ENCODE measurements at places on chromosomes 2 and 18.
A peak's percentile ranks its signal among the peaks of the same experiment; 100 is the strongest.

GRCh38 chr2:86622519-86623042 lies 1.1 kb downstream of the RNF103 start:
- no peak for DNase-seq

DNA sequence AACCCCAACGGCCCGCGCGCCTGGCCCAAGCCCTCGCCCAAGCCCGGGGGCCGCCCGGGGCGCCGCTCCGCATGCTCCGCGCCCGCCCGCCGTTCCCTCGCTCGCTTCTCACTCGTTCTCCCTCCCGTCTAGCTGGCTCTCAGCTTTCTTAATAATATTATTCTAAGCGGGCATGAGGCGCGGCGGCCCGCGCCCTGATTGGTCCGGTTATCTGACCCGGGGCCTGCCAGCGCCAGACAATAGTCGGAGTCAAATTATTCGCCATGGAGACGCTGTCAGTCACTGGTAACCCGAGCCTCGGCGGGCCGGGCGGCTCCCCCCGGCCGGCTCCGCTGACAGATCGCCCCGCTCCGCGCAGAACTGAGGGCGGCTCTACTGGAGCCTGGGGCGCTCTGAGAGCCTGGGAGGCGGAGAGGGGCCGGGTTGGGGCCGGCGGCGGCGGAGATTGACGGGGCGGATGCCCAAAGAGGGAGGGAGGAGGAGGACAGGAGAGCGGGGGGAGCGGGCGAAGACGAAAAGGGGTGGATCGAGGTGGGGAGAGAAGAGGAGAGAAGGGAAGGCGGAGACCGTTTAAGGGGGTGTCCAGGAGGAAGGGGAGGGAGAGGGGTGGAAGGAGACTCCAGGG lies at the start of gene SIX2:
Gene SIX2 (minus strand): TSS at position 150 of the 625 bp plus-strand sequence. CDS start 342 bp downstream, outside the sequence.
- DNase-seq, result no peak

DNA sequence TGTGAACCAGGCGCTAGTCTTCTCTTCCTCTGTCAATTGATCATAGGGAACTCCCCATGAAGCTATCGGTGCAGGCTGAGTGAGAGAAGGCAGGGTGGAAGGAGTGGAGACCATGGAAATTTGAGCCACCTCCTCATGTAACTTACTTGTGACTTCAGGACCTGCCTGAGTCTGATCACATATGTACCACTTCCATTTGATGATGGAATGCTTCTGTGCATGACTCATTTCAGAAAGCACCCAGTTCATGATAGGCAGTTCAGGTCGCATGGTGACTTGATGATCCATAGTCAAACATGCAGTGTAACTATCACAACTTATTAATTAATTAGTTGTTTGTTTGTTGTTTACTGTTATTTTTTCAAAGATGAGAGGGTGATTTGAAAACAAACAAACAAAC lies 1296.7 kb downstream of the SUCLG1 start:
- no peak for DNase-seq

DNA sequence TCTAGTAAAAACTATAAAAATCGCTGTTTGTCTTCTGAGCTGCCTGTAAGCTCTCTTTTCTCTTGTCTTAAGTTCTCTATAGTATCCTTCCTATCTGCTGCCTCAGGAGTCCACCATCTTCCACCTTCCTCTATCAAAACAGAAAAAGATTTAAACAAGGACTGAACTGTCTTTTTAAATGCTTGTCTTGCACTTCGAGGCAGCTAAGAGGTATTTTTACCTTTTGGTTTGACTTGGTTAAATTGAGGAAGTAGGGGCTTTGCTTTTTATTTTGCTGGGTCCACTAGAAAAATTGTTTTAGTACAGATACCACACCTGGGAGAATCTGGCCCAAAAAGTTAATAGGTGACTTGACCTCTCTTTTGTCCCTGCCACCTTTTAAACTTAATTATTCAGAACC lies 12.2 kb downstream of the SESTD1 start:
- DNase-seq, result no peak

DNA sequence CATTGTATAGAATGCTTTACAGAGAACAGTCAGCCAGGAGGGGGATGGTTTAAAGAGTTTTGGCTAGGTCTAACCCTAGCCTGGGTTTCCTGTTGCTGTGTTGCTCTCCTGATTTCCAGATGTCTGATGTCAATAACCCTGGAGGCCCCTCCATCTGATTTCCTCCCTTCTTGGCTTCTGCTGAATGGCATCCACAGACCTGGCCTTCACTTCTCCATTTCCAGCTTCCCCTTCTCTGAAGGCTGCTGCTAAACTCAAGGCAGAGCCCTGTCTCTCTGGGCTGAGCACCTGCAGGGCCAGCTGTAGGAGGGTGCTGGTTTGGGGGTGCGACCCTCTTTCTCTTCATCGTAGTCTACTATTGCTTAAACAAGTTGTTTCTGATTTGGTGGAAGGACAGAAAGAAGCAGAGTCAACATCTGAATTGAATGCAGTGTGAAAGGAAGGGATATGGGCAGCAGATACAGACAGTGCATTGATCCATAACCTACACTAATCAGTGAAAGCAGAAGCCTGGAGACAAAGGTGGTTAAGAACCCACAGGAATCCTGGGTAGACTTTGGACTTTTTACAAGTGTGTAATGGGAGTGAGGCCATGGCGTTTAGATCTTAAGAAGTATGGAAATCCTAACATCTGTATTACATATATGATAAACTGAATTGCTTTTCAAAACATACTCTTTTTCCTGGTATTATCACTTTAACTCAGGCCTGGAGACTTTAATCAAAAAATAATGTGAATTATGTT lies 153.6 kb downstream of the HRH4 start:
- no peak for DNase-seq

GRCh38 chr18:49447810-49448745 lies 12.4 kb downstream of the DYM start:
- no peak for DNase-seq

- no peak for DNase-seq
Observed at GRCh38 chr2:39152504-39152903, 31.7 kb upstream of the SOS1 start.

DNA sequence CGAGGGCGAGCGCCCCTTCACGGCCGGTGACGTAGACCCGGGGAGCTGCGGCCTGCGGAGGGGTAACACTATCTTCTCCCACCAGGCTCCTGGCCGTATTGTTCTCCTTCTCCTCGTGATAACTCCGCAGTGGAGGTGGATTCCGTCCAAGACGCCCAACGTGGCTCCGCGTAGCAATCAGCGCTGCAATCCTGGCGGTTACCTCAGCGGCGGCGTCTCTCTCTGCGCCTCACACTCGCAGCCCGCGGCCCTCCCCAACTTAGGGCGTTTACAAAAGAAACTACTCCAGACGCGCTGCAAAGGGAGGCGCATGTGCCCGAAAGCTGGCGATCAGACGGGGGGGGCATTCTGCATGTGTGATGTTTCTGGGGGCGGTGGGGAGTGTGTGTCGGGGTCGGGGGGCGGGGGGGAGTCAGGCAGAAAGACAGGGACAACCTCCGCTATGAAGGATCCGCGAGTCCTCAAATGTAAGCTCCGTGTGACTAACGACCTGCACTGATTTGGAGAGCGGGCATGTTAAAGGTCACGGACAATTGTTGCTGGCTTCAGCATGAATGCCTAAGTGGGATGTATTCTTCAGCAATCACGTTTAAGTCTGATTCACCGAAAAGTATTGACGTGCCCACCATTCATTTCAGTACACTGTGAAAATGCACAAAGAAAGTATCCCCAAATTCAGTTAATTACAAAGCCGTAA lies 1.3 kb upstream of the ZNF516 start:
- no peak for DNase-seq

GRCh38 chr2:29253-29652 lies 17.1 kb downstream of the FAM110C start:
- DNase-seq, result no peak

DNA sequence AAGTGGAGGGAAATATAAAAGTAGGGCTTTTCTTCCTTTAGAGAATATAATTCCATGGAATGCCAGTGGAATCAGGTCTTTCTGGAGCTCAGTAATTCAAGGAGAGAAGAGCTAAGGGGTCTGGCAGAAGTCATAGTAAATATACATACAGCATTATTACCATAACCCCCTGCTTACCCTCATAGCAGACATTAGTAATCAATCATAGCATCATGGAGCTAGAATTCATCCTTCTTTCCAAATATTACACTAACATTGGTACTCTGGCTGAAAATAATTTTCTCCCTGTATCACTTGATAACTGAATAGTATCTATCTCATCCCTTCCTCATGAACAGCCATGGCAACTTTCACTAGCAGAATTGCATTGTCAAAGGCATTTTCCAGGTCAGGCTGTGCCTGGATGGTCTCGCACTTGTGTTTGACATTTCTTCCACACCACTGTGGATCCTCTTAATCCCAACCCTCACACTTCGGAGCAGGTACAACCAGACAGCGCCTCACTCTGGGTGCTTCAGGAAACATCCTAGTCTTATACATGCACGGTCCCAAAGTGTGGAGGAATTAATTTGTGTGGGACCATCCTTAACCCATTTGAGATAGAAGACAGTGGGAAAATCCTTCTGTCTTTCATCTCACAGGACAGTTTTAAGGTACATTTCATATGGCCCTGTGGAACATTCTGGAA lies 84.2 kb upstream of the SEC11C start:
- no peak for DNase-seq

GRCh38 chr18:62379051-62379450 lies 53.9 kb downstream of the TNFRSF11A start:
- DNase-seq, result no peak

DNA sequence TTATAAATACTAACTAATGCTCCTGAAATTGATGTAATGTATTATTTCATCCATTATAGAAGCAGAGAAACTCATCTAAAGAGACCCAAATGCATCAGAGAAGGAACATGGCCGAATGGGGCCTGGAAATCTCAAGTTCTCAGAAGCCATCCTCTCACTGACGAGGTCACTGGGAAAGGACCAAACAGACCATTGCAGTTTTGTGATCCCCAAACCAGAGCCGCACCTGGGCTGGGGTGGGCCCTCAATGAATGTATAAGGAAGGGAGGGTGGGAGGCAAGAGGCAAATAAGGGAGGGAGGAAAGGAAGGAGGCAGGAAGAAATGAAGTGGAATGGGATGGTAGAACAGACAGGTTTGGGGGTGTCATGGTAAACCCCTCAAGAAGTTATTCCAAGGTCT lies 245.3 kb upstream of the ID2 start:
- DNase-seq, result no peak

DNA sequence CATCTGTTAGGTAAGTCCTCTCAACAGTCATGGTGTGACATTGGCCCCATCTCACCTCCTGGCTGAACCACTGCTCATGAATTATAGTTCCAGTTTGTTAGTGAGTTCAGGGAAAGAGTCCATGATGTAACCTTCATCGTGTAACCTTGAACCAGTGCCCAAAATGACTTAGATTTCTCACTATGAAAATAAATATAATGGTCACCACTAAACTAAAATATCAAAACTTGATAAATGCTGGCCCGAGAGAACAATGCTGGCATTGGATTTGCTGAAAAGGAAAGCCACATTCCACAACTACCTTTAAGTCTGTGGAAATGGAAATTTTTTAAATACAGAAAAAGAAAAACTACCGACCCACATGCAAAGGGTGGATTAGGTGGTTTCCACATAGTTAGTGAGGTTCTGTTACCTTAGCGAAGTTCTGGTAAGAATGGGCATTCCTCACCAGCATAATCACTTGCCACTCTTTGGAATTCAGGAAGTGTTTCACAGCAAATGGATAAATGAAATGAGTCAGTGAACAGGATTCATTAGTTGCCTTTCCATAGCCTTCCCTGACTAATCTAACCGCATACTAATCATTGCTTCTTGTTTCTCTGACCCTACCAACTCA lies 133.9 kb upstream of the CTAGE1 start:
- DNase-seq, result no peak

- no peak for DNase-seq
Observed at GRCh38 chr18:10320791-10321190, 133.6 kb upstream of the APCDD1 start.

DNA sequence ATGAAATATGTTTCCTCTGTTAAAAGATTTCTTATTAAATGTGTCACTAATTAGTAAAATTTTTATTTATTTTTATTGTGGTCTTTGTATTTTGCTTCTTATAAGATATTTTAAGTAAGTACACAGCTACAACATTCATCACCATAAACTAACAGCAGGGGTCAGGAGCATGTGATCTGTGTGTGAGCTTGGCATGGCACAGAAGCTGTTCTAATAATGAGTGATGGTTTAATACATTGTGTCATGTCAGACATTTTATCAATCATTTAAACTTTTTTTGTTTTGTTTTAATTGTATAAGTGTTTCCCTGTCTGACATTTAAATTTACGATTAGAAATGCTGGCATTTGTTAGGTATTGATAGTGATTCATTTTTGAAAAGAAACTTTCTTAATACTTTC lies 585.4 kb downstream of the DSC3 start:
- DNase-seq, result no peak

DNA sequence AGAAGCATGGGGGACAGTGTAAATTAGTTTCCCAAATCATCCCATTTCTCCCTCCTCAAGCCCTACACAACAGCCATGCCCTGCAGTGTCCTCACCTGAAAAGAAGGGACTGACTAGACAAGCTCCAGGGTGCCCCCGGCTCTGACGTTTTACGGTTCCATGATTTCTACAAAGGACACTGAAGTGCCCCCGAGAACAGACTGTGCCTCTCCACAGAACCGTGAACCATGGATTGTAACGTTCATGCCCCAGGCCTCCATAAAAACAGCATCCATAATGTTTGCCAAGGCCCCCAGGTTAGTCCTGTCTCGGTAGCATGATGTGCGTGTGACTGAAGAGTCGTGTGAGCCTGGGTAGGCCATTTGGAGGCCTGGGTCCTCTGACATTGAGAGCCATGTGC lies 7.0 kb upstream of the ACOXL start:
- no peak for DNase-seq

- DNase-seq, result peak; percentile 58
Observed at GRCh38 chr18:35376742-35377695, at the start of gene ZNF396. ZNF396 (minus strand) TSS chr18:35377337; CDS start chr18:35374292, 3,045 bp downstream.

DNA sequence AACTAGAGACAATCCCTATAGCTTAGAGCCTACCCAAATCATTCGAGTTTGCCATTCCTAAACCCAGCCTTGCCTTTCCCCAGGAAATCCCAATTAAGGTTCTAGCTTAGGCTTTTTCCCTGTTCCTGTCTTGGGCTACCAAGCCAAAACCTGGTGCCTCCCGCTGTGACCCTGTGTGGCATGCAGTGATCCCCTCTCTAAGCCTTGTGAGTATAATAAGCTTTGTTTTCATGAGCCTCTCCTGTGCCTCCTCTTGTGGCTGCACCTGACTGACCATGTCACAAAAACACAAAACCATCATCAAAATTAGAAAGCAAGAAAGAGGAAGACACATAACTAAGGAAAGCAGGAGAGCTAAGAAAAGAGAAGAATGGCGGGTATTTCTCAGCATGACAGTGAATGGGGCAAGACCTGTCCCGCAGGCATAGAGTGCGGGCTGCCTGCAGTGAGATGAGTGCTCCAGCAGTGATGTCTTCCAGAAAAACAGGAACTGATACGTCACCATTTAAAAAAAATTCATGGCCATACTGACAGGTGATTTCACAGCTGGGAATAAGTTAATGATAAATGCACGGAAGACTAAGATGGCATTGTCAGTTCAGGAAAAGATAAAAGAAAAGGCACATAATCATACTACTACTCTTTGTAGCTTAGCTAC lies 9.2 kb upstream of the PAIP2B start:
- DNase-seq, result no peak

DNA sequence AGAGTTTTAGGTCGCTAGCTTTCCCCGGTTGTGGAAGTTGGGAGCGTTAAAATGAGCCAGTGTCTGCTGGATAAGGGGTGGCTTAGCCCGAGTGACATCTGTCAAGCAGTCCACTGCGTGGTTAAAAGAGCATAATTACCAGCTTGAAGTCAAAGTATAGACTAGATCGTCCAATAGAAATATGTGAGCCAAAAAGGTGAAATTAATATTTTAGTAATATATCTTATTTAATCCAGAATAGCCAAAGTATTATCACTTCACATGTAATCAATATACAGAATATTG lies 654 bp downstream of the COMMD1 start:
- DNase-seq, result no peak
